ENCODE measurements at places on chromosomes 1 and 21.

GRCh38 chr1:172215006-172215405 lies 205.5 kb upstream of the C1orf105 start:
- DNase-seq = no peak

DNA sequence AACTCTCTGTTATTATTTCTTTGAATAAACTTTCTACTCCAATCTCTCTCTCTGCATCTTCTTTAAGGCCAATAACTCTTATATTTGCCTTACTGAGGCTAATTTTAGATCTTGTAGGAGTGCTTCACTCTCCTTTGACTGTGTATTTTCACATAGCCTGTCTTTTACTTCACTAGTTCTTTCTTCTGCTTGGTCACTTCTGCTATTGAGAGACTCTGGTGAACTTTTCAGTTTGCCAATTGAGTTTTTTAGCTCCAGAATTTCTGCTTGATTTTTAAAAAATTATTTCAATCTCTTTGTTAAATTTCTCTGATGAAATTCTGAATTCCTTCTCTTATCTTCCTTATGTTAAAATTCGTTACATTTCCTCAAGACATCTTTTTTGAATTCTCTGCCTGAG lies 18.2 kb downstream of the GPR88 start:
- DNase-seq = no peak

DNA sequence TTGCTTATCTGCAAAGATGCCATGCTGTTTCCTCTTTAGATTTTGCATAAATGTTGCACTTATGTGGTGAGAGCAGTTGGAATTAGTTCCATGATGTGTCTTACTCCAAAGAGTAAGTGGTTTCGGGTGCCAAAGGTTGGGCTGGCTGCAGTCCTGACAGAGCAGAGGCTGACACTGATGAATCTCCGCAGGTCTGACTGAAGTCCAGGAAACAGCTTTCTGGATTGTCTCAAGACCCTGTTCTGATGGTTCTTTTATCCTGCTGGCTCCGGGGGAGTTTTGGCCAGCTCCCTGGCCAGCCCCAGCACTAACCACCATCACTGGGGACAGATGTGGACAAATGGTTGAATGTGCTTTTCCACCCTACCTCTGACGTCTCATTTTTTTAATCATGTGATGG lies 207.2 kb upstream of the KIAA0040 start:
- DNase-seq = no peak

GRCh38 chr1:53696051-53696450 lies 42.9 kb downstream of the GLIS1 start:
- no peak for DNase-seq

DNA sequence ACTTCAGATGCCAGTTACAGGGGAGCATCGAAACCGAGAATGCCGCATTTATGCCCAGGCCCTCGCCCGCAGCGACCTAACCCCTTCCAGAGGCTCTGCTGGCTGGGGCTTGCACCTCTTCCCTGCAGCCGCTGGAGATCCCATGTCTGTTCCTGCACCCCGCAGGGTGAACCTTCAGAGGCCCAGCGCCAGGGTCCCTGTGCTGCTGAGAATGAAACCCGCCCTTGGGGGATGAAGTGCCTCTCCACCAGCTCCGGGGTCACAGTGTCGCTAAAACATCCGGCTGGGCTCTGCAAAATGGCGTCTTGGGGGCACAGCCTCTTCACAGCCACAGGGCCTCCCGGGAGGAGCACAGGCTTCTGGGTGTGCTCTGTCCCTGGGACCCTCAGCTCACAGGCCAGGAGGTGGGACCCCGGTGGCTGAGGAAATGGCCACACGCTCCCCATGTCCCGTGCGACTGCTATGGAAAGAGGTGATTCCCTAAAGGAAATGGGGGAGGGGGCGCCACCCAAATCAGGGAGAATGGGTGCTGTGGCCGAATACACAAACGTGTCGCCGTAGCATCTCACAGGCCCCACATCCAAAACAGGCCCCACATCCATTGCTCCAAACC lies 39.9 kb upstream of the TSPEAR start:
- no peak for DNase-seq

DNA sequence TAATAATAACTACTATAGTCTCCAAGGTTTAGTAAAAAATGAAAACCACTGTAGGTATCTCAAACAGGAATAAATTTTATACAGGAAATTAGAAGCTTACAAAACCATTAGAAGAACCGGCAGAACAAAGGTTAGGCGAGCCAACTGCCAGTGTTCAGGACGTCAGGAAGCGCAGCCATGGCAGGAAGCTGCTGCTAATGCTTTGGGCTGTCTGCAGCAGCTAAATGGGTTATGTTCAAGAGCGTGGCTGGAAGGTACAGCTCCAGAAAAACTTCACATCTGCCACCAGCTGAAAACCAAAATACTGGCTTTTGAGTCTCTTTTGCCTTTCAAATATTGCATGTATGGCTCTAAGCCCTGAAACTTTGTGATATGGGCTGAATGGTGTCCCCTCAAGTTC lies 35.7 kb upstream of the MYSM1 start:
- no peak for DNase-seq

- DNase-seq = no peak
Measured at GRCh38 chr21:23026878-23027277, 2028.7 kb downstream of the NCAM2 start.

DNA sequence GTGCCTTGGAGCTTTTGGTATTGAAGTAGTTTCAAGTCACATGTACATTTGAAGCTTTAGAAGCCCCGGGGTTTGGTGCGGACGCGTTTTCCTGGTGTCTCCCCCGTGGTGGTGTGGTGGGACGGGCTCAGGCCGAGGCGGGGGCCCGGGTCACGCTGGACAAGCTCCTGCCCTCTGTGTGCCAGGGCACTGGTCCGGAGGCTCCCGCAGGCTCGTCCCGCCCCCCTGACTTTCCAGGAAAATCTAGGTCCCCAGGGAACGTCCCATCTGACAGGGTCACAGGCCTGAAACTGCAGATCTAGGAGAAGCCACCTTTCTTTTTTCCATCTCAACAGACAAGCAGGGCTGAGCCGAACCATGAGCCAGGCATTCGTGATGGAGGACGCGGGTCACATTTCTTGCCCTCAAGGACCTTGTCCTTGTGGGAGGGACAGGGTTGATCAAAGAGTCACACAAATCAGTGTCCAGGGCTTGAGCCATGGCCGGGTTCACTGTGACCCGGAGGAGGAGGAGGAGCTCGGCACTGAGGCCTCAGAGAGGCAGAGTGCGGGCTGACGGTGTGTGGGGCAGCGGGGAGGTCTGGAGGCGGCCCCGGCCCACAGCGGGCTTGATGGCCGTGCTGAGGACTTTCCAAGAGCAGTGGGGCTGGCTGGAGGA lies 1.6 kb downstream of the DMRTB1 start:
- DNase-seq = no peak

- DNase-seq = no peak
Measured at GRCh38 chr1:103948526-103948925, 198.8 kb downstream of the AMY1C start.

DNA sequence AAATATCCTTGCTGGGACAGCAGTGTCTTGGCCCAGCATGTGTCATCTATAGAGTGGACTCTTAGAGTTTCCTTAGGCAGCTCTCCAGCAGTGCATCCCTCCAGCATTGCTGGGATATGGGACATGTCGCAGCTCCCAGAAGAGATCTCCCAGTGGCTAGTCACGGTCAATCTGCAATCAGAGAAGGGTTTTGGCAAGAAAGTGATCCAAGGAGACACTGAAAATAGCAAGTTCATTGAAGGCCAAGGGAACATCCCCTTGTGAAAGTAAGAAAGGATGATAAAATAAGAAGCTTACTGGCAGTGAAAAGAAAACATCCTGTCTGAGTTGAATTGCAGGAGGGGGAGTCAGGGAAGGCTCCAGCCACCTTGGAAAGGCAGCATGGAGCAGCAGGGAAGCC lies 19.3 kb upstream of the NPL start:
- DNase-seq = no peak

DNA sequence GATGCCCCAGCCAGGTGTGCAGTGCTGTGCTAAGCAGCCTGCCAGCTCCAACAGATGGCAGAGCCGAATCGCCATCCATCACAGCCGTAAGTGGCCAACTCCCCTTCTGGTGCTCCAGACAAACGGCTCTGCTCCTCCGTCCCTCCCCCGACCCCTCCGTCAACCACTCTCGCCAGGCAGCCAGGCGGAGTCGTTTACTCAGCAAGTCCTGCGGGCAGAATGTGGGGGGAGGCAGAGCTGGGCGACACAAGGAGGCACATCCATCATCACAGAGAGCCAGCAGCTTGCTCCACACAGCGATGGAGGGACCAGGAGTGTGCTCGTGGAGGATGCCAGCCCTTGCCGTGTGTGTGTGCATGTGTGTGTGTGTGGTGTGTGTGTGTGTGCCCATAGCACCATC lies 206.6 kb upstream of the GRIK3 start:
- DNase-seq = peak; percentile 90

GRCh38 chr1:155207806-155208540 lies at the start of gene THBS3:
THBS3 (minus strand) TSS chr1:155207897; CDS start chr1:155207876, 21 bp downstream.
- DNase-seq = no peak

GRCh38 chr1:121516234-121516967 lies 331.6 kb downstream of the SRGAP2C start:
- DNase-seq = no peak

DNA sequence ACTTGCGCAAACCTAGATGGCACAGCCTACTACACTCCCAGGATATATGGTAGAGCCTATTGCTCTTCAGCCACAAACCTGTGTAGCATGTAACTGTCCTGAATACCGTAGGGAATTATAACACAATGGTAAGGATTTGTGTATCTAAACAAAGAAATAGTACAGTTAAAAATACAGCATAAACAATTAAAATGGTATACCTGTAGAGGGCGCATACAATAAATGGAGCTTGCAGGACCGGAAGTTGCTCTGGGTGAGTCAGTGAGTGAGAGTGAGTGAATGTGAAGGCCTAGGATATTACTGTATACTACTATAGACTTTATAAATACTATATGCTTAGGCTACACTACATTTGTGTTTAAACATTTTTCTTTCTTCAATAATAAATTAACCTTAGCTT lies 99.3 kb downstream of the PLD5 start:
- no peak for DNase-seq

DNA sequence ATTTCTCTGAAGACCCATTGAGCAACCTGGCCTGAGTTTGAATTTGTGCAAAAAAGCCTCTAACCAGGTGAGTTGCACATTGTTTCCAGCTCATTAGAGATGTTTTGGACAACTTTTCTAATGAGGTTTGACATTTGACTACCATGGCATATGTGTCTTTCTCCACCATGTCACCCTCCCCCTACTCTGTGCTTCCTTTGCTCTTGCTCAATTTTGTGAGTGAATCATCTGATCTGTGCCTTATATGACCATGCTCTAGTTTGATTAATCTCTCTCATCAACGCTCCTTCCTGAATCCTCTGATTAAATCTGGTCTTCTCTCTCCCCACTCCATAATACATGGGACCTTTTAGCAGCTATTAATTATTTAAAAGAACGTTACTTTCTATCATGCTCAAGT lies 144.8 kb upstream of the SAMSN1 start:
- DNase-seq = no peak

DNA sequence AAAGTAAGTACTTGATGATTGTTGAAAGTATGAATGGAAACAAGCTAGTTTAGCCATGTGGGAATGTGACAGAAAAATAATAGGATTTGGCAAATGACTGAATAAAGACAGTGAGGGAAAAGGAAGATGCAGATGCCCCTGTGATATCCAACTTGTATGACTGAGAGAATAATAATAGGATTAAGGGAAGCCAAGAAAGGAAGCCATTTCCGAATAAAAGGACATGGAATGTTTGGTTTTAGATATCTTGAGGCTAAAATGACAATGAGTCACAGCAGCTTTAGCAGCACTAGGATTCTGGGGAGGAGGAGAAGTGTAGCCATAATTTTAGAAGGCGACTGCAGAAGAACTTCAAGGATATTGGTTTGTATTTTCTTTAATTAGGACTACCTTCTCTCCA lies 109.2 kb downstream of the TTLL7 start:
- no peak for DNase-seq

GRCh38 chr1:211713231-211713630 lies 37.8 kb upstream of the NEK2 start:
- no peak for DNase-seq
